ENCODE measurements at places on chromosomes 16 and 17.

DNA sequence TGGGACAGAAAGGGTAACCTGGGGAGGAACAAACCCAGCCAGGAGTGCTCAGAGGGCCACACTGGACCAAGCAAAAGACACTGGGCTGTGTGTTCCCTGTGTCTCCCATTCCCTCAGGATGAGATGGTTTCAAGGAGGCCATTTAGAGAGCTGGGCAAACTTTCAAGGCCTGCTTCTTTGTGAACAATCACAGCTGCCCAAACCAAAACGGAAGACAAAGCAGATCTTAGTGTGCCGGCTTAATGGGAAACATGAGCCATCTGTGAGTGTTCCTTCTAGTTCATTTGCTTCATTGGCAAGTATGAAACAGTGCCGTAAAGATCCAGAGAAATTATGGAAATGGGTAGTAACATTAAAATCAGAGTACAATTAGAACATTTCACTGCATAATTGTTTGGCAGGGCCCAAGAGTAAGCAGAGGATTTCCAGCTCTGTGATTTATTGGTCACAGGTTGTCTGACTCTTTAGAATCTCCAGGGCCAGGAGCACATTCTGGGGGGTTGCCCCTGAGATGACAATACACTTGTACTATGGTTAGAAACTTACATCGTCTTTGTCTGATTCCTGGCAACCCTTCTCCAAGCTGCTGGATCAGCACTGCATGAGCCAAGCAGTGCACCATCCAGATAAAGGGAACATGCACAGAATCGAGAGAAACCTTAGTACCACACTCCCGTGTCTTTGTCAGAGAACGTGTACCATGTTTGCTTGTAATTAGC is 412.1 kb downstream of the RBFOX1 start:
- DNase-seq, result no peak

DNA sequence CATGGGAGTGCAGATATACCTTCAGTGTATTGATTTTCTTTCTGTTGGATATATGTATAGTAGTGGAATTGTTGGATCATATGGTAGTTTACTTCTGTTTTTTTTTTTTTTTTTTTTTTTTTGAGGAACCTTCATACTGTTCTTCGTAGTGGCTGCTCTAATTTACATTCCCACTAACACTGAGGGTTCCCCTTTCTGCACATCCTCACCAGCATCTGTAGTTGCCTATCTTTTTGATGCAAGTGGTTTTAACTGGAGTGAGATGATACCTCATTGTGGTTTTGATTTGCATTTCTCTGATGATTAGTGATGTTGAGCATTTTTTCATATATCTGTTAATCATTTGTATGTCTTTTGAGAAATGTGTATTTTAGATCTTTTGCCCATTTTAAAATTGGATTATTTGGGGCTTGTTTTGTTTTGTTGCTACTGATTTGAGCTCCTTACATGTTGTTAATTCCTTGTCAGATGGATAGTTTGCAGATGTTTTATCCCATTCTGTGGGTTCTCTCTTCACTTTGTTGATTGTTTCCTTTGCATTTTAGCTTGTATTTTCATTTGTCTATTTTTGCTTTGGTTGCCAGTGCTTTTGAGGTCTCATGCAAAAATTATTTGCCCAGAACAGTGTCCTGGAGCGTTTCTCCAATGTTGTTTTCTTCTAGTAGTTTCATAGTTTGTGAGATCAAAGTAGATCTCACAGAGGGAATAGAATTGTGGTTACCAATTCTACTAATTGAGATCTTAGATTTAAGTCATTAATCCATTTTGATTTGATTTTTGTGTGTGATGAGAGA is 25.0 kb upstream of the BCAS3 start:
- DNase-seq, result no peak

DNA sequence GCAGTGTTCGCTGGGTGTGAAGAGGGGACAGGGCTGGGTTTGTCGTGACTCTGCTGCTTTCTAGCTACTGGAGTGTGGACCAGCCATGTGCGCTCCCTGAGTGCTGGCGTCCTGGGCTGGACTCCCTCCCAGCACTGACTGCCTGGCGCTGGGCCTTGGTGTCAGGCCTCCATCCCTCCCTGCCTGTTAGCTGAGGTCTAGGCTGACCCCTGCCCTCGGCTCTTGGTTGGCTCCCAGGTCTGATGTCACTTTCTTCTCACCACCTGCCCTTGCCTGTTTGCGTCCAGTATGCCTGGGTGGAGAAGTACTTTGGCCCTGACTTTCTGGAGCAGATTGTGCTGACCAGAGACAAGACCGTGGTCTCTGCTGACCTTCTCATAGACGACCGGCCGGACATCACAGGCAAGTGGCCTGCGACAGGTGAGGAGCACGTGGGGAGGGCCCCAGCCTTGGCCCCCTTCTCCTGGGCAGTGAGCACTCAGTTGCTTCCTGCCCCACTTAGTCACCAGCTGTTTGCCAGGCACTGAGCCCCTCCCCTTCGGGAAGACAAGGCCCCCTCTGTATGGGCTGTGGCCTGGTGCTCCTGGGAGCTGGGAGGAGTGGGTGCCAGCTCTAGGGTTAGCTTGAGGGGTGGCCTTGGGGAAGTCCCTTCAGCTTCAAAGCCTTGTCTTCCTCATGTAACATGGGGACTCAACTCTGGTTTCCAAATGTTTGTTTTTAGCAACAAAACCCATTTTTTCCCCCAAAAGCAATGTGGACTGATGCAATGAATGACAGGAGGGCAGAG is 41.5 kb downstream of the NT5M start:
- DNase-seq, result no peak

GRCh38 chr17:82914375-82914774 is 74.6 kb upstream of the ZNF750 start:
- DNase-seq, result no peak

- DNase-seq, result no peak
These were observed 1.9 kb downstream of the ACSF3 start for GRCh38 chr16:89095491-89095951.

- DNase-seq, result no peak
These were observed 154.4 kb downstream of the ABCA8 start for GRCh38 chr17:68800751-68801150.

- peak; percentile 25 for DNase-seq
These were observed 36.0 kb downstream of the CHD9 start for GRCh38 chr16:53090591-53091411.

GRCh38 chr16:87140211-87141200 is 176.7 kb downstream of the C16orf95 start:
- peak; percentile 22 for DNase-seq

DNA sequence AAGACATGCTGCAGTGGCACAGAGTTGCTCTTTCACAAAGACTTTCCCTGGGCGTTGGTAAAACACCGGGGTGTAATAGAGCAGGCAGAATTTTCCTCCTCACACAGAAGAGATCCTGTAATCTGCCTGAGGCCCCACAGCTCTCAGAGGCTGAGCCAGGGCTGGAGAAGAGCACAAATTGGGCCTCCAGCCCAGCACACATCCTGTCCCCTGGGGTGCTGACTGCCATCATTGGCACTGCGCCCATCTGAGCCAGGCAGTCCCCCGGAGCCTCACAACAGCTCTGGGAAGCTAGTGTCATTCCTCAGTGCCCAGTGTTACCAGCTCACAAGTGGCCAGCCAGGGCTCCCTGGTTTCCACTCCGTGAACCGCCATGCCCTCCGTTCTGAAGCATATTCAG is 119.4 kb downstream of the SOCS1 start:
- peak; percentile 78 for DNase-seq

- no peak for DNase-seq
These were observed 37.2 kb upstream of the NUFIP2 start for GRCh38 chr17:29331075-29331707.

DNA sequence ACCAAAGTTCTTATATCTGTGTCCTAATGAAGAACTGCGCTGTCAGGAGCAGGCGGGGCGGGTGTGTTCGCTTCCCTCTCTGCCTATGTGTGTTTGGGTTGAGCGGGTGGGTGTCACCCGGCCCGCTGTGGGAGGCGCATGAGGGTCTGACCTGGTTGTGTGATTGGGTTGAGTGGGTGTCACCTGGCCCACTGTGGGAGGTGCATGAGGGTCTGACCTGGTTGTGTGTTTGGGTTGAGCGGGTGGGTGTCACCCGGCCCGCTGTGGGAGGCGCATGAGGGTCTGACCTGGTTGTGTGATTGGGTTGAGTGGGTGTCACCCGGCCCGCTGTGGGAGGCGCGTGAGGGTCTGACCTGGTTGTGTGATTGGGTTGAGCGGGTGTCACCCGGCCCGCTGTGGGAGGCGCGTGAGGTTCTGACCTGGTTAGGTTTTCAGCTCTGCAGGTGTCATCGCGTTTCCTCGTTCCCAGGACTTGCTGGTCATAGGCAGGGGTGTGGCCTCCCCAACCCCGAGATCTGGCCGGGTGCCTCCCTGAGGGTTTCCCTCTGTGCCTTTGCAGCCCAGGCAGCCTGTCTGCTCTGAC is 69.6 kb upstream of the ZNF750 start:
- no peak for DNase-seq

DNA sequence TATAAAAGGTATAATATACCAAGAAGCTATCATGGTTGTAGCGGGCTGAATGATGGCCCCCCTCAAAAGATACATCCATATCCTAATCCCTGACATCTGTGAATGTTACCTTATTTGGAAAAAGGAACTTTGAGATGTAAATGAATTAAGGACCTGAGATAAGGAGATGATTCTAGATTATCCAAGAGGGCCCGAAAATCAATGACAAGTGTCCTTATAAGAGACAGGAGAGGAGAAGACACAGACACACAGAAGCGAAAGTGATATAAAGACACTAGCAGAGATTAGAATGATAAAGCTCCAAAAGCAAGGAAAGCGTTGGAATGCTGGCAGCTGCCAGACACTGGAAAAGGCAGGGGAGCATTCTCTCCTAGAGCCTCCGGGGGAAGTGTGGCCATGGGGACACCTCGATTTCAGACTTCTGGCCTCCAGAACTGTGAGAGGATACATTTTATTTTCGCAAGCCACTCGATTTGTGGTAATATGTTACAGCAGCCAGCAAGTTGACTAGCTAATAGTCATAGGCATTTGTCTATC is 12.5 kb upstream of the GP1BA start:
- no peak for DNase-seq

DNA sequence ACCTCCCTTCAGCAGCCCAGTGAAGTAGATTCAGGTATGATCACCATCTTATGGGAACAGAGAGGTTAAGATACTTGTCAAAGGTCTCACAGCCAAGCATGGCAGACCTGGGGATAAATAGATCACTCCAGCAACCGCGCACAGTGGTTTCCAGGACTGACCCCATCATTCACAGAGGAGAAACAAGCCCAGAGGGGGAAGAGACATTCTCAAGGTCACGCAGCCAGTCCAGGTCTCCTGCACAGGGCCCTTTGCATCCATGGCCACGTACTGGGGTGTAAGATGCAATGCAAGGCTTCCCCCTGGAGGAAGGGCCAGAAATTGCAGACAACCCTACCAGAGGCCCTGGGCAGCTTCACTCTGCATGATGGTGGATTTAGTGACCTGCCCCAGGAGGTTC is 19.9 kb downstream of the TLE7 start:
- no peak for DNase-seq

- DNase-seq, result no peak
These were observed 3.0 kb downstream of the EVPLL start for GRCh38 chr17:18380471-18381157.

- no peak for DNase-seq
These were observed 3.9 kb downstream of the RAPGEFL1 start for GRCh38 chr17:40181205-40181604.

- DNase-seq, result no peak
These were observed 25.3 kb downstream of the XYLT1 start for GRCh38 chr16:17445421-17445820.

DNA sequence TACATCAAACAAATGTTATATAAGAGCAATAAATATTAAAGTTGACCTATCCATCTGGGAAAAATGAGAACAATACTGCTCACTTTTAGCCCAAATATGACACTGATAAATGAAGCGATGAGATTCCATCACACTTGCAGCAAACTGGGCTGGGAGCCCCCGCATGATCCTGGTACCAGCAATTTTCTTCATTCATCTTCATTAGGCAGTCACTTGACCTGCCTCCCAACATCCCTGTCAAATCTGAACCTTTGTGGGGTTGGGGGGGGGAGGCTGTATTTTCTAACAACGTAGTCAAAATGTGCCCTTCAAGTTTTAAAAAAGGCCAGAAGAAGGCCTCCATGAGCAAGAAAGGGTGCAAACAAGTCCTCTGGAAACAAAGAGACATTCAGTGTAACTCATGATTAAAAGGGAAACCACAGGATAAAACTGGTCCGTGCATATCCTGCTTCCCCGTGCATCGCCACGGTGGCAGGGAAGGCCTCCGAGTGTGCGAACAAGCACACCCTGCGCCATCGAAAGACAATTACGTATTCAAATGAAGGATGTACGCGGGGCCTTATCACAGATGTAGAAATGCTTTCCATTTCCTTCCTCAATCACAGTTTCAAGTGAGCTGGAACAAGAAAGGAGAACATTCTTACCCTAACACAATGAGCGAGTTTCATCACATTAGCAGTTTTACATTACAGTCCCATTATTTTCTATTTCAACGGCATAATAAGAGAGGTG is 48.4 kb downstream of the TOX3 start:
- no peak for DNase-seq

DNA sequence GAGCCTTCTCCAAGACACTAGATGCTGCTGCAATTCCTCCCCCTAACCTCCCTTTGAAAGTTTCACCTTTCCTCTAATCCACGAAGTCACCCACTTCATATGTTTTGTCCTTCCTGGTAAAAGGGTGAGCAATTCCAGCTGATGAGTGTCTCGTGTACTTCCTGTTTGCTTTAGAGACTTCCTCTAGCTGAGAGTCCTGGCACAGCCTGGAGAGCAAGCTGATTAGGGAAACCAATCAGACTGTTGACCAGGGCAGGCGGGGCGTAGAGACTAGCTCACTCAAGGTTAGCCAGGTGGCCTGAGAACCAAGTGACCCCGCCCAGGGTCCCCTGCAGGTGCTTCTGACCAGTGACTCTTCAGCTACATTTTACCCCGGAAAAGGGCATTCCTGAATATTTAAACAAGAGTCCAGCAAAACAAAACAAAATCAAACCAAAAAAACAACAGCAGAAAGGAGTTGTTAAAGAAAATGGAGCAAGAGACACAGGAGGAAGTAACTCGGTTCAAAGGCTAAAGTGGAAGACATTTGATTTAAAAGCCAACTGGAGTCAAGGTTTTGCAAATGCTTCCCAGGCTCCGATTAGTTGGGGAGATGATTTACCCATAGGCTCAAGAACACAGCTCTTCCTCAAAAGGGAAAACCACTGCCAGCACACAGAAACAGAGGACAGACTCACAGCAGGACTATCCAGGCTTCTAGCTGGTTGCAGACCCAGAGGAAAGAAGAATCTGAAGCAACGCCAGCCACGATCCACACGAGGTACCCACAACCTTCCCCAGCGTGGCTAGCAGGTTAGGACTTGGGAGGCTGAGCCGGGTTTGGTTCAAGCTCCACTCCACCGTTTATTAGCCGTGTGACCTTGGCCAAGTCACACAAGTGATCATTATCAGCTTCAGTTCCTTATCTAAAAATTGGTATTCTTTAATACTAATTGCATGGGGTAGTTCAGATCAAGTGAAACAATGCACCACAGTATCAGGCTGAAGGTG is 13.4 kb downstream of the HSPB9 start:
- DNase-seq, result no peak

Data from NCI-H1092 (cell line).